ENCODE measurements at places on chromosomes 16 and 17. TPM values are rescaled to one million over a fixed set of nuclear protein-coding genes. Genes with fewer than 3 reads are reported as not detected.
A peak's percentile ranks its signal among the peaks of the same experiment; 100 is the strongest.

DNA sequence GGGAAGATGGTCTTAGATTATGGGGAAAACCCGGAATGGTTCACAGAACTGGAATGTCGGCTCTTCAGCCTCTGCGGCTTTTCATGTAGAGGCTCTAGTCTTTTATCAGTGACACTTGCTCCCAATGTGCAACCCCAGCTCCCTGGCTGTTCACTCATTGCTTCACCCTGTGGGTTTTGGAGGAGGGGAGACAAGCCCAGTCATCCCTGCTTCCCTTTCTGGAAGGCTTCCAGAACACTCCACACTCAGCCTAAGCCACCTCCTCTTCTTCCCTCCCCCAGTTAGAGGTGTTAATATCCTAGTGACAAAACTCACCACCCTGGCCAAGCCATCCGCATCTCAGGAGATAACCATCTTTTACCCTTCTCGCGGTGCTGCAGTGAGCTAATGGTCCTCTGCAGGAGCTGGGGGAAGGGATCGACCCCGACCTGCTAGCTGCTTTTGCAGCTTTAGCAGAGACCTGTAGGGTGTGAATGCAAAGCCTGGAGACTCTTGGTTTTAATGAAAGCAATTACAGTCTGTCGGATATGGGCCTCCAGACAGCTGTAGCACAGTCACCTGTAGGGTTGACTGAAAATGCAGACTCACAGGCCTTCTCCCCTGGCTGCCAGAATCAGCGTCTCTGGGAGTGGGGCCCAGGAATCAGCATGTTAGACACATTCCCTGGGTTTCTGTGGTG is 24.3 kb upstream of the LASP1NB start:
- no peak for DNase-seq

The TEKT5 gene
- 0.60 TPM for total RNA-seq

The PTX4 gene
- total RNA-seq: 0.18 TPM

- DNase-seq: no peak
Observed at GRCh38 chr17:9899280-9900043, 5.6 kb downstream of the RCVRN start.

The RAD51C gene
- 17.7 TPM for total RNA-seq

DNA sequence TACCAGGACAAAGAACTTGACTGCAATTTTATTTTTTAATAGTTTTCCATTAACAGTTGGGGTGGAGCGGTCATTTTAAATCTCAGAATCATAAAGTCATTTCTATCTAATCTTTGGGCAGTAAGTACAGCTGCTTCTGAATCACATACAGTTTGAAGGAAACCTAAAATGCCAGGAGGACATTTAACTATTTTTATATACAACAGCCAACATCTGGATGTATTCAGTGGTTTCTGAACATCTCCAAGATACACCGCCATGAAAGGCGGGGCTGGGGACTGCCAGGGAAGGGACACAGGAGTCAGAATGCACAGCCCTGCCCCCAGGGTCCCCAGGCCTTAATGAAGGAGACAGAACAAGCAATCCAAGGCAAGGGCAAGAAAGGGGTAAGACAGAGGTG is 392.3 kb downstream of the SLC39A11 start:
- DNase-seq: no peak

DNA sequence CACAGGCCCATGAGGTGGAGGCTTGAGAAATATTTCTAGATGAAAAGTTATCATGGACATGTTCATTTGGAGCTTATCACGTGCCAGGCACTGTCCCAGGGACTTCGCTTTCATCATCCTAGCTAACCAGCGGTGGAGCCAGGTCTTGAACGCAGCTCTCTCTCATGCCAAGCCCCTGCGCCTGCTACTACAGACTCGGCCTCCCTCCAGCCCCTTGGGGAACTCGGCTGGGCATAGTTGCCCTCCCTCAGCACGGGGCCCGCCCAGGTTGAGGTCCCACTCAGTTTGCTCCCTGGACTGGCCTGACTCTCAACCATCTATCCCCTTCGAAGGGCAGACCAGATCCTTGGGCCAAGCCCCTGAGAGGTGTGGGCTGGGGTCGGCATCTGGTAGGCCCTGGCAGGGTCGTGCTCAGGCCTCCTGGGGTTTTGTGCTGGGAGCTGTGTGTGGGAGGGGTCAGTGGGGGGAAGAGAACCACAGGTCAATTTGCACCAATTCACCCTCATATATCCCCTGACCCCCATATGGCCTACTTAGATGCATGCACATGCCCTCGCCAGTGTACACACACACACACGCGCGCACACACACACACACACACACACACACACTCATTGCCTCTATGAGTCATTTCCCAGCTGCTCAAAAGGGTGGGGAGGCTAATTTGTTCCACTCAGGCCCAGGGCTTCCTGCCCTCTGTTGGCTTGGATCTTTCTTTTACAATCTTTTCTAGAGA is 12.1 kb upstream of the SCN4A start:
- DNase-seq: no peak

- no peak for DNase-seq
Observed at GRCh38 chr17:8781776-8782175, 17.4 kb downstream of the MFSD6L start.

- peak; percentile 92 for DNase-seq
Observed at GRCh38 chr17:82351713-82352488, 7.1 kb upstream of the TEX19 start.

- no peak for DNase-seq
Observed at GRCh38 chr17:70606086-70606485, 436.8 kb downstream of the KCNJ2 start.

All from WTC11 (cell line).